ENCODE measurements at places on chromosomes 5 and 9. TPM values are rescaled to one million over a fixed set of nuclear protein-coding genes. Genes with fewer than 3 reads are reported as not detected.

ELP1 gene
- total RNA-seq = 51.9 TPM

- no peak for DNase-seq
Observed at GRCh38 chr9:5438301-5439162, 807 bp upstream of the PLGRKT start.

DNA sequence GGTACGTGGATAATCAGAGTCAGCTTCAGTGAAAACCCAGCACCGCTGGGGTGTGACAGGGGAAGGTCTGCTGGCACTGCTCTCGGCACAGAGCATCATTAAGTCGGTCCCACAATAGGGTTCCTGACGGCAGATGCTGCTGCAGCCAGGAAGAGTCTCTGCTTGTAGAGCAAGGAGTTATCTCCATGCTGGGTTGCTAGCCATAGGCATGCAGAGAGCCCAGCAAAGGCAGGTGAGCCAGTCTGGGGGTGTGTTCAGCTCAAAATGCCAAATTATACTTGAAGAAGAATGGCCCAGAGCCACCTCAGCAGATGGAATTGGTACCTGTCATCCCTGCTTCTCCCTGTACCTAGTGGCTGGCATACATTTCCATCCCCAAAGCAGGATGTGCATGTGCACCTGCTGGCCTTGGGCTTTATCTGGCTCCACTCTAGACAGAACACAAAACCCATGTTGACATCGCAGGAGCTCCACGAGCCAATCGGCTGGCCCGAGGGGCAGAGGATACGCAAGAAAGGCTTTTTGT, 100.8 kb downstream of the WDR41 start:
- no peak for DNase-seq

GRCh38 chr5:125550274-125550673, 803.8 kb upstream of the ZNF608 start:
- DNase-seq = no peak

DNA sequence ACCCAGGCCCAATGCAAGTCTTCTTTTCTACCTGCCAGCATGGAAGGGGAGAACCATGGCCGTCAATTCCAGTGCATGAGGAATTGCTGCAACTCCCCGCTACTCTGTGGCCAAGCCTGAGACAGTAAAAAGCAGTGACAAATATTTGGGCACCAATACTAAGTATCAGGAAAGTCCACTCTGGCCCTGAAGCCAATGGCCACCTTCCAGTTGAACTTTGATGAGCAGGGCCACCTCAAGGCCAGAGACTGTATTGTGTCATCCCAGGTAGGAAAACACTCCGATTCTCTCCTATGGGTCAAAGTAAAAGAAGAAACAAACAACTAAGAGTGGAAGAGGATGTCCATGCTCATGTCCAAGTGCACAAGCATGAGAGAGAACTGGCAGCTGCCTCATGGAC, 27.1 kb downstream of the RETREG1 start:
- DNase-seq = no peak

DNA sequence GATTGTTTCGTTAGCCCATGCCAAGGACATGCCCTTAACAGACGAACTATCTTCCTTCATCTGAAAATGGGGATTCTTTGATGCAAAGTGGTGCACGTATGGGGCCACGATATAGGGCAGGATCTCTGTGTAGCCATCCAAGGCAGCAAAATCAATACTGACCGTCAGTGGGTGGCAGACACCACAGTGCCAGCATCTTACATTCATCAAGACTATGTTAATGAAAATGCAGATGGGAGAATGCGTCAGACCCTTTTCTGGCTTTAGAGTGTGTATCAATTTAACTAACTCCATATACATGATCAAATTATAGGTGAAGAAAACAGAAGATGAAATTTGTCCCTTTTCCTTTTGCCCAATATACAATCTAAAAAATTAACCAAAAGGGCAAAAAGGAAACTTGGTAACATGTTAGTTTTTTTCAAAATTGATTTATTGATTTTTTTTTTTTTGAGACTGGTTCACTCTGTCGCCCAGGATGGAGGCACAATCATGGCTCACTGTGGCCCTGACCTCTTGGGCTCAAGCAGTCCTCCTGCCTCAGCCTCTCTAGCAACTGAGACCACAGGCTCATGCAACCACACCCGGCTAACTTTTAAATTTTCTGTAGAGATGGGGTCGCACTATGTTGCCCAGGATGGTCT, 169.2 kb upstream of the SPRY4 start:
- DNase-seq = no peak

- DNase-seq = no peak
Observed at GRCh38 chr5:130109152-130109551, 204.9 kb downstream of the CHSY3 start.

- DNase-seq = no peak
Observed at GRCh38 chr9:82132024-82132423, 143.5 kb downstream of the SPATA31D1 start.

All from glutamatergic neuron (in vitro differentiated cells).